HS-5 (cell line): ENCODE measurements at places on chromosomes 16 and 17.
A peak's percentile ranks its signal among the peaks of the same experiment; 100 is the strongest.

DNA sequence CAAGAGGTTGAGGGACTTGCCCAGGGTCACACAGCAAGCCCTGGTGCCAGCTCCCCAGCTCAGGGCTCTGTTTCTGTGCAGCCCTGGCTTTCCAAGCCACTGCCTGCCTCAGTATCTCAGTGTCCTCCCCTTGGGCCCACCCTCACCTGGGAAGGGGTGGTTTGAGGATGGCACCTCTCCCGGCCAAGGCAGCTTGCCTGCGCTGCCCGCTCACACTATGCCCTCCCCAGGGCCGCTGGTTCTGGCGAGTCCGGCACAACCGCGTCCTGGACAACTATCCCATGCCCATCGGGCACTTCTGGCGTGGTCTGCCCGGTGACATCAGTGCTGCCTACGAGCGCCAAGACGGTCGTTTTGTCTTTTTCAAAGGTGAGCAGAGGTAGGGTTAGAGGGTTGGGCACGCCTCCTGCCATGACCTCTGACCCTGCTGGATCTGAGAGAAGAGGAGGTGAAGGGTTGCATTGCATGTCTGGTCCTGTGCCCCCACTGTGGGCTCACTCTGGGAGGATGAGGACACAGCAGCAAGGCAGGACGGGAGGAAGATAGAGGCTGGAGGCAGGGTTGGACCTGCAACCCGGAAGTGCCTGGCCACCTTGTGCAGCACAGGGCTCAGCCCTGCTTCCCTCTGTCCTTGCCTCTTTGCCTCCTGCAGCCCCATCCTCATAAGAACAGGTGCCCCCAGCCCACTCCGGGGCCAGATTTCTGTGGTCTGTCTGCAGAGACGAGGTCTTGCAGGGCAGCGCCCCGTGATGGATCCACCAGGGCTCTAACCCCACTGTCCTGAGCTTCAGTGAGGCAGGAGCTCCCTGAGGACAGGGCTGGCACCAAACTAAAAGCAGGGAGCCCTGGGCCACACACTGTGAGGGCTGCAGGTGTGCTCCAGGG, 16.7 kb downstream of the MMP15 start:
- no peak for DNase-seq

GRCh38 chr17:77472468-77473310, 331.9 kb downstream of the SEC14L1 start:
- no peak for DNase-seq

DNA sequence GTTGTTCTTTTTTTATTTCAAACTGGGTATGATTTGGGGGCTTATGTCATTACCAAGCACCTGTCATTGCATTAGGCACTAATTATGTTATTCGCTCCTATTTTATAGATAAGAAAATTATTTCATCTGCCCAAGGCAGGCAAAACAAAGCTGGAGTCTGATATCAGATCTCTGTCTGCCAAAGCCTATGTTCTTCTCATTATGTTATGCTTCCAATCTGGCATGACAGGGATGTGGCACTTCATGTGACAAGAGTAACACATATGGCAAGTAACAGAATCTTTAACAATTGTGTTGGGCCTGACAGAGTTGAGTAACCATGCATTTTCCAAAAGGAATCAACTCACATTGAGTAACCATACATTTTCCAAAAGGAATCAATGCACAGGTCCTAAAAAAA, 61.2 kb upstream of the TOM1L1 start:
- DNase-seq: no peak

DNA sequence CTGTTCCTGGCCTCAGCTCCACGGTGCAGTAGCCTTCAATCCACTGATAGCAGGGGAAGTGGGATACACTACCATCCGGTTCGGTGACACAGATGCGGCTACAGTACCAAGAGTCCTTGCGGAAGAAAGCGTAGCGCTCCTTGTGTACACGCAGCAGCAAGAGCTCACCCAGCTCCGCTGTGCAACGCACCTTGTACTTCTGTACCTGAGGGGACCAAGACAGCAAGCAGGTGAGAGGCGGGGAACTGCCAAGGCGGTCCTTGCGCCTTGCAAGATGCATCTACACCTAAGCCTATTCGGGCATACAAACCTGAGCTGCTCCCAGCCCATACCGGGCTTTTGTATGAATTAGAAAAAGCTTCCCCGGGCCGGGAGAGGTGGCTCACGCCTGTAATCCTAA, 1.5 kb downstream of the ALOXE3 start:
- DNase-seq: no peak

GRCh38 chr16:1770328-1771187, 785 bp downstream of the NME3 start:
- DNase-seq: no peak

- DNase-seq: no peak
Observed at GRCh38 chr16:67043420-67043819, 14.5 kb downstream of the CBFB start.

GRCh38 chr16:49641250-49641649, 214.7 kb downstream of the ZNF423 start:
- no peak for DNase-seq

GRCh38 chr16:62700426-62701294, 664.4 kb upstream of the CDH8 start:
- no peak for DNase-seq

GRCh38 chr17:17375841-17376240, 72.7 kb downstream of the NT5M start:
- DNase-seq: no peak

- no peak for DNase-seq
Observed at GRCh38 chr16:89709166-89709565, 7.7 kb upstream of the SPATA2L start.

GRCh38 chr17:21164216-21164615, 37.5 kb downstream of the DHRS7B start:
- DNase-seq: no peak

DNA sequence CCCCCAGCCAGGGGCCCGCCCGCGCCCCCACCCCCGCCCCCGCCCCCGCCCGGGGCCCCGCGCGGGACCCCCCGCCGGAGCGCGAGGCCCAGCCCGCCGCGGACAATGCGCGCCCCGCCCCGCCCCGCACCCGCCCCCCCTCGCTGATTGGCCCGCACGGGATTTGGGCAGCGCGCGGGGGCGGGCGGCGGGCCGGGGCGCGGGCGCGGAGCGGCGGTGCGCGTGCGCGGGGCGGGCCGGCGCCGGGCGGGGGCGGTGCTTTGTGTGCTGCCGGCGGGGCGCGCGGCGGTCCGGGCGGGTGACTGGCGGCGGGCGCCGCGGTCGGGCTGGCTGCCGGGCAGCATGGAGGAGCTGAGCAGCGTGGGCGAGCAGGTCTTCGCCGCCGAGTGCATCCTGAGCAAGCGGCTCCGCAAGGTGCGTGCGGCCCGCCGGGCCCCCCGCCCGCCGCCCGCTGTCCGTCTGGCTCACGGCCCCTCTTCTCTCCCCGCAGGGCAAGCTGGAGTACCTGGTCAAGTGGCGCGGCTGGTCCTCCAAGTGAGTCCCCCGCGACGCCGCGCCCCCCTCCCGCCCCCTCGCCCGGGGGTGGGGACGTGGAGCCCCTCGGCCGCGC, at the start of gene CBX2:
Gene CBX2, plus strand, starts transcription at position 255 of the 610 bp plus-strand sequence. Its CDS starts 88 bp downstream, at position 343.
- no peak for DNase-seq

GRCh38 chr17:1362964-1363363, 37.1 kb downstream of the YWHAE start:
- no peak for DNase-seq

- no peak for DNase-seq
Observed at GRCh38 chr17:29176558-29177351, 3.4 kb downstream of the MYO18A start.

DNA sequence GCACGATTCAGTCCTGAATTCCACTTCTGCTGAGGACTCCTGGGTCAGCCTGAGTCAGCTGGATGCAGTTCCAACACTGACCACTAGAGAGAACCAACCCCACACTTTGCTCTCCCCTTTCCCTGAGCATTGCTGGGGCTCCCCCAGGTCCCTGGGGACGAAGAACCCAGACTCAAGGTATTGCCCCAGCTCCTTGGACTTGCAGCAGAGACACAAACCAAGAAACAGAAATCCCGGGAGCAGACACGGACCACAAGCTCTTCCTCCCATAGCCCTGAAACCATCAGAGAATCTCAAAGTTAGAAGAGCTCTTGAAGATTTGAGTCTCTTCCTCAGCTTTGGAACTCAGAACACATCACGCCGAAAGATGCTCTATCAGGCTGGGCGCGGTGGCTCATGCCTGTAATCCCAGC, 678 bp upstream of the GH1 start:
- peak; percentile 46 for DNase-seq

DNA sequence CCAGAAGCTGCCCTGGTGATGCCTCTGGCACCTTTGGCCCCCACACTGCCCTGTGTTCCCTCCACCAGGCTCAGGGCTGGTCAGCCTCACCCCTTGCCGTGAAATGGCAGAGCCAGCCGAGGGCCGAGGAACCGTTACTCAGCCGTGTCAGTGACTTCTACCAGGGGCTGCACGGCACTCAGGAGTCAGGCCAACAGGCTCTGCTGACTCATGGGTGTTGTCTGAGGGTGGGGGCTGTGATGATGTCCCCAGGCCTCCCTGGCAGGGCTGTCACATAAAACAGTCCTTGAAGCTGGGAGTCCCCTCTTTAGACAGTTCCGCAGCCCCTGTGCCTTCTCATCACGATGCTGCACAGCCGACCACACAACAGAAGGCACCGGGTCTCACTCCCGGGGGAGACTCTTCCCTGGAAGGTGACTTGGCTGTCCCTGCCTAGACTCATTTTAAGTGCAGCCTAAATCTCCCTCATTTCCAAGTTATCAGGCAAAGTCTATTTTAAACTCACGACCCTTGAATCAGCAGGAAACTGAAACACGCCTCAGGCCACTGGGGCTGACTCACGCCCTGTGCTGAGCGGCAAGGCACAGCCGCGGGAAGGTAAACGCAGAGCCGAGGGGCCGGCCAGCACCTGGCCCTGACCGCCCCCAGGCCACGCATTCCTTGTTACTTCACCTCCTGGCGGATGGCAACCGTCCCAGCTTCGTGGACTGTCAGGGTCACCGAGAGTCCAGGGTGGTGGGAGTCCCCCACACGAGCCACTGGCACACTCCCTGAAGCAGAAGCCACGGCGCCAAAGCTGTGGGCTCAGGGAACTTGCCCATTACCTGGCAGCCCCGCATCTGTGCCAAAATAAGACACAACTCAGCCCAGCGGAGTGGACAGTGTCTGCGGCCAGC, 102.6 kb downstream of the ZNF778 start:
- no peak for DNase-seq

DNA sequence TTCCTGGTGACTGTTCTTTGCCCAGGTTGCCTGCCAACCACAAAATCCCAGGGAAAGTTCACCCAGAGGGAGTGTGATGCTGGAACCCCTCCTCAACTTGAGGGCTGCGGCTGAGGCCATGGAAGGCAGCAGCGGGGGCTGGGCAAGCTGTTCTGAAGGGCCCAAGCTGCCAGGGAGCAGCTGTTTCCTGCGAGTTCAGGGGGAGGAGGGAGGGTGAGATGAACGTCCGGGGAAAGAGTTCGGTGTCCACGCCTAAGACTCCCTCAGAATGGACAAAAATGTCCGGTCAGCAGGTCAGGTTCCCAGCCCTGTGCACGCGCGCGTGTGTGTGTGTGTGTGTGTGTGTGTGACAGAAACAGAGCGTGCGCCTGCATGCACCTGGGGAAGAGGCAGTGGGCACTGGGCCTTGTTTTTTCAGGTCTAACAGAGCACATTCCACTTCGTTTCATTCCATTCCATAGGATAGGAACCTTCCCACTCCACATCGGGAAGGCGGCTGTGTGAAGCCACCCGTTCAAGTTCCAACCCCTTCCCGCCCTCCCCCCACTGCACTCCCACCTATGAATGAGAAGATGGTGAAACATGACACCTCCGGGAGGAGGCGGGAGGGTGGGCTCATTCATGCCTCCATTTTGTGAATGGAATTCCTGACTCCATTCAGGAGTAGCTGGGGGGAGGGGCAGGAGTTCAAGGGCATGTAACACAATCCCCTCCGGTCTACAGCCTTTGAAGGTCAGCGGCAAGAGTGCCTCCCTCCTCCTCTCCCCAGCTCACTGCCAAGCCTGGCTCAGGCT, 15.7 kb downstream of the ETV4 start:
- no peak for DNase-seq

DNA sequence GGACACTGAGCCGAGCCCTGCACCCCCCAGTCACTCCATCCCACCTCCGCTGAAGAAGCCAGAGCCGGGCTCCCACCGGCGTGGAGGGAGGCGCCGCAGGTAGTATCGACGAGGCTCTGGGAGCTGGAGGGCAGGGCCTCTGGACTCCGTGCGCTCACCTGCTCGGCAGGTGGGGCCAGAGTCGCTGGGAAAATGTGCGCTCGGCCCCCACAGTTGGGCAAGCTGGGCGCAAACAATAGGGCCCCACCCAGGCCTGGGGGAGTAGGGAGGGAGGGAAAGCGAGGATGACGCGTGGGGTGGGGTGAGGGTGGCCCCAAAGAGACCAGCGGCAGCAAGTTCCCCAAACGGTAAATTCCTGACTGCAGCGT, 668 bp downstream of the JUP start:
- DNase-seq: no peak

GRCh38 chr16:3188675-3188924, 596 bp downstream of the OR1F1 start:
- no peak for DNase-seq

GRCh38 chr17:82592767-82593589, 55.3 kb downstream of the WDR45B start:
- no peak for DNase-seq

- DNase-seq: no peak
Observed at GRCh38 chr16:85364323-85365040, 248.6 kb upstream of the GSE1 start.

DNA sequence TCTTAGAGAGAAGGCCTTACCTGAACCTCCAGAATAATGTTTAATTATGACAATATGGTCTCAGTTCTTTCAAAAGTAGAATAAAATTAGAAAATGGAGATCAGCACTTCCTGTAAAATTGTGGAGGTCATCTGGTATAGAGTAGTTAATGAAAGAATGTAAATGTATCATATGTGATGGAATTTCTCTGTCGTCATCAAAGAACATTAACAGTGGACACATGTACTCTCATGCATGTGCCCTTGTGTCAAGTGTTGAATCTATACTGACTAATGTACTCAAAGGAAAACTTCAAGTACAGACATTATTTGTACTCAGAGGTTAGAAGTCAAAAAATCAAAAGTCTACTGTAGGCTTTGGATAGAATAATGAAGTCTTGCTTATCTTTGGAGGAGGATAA, 129.2 kb upstream of the MYOCD start:
- DNase-seq: peak; percentile 65

DNA sequence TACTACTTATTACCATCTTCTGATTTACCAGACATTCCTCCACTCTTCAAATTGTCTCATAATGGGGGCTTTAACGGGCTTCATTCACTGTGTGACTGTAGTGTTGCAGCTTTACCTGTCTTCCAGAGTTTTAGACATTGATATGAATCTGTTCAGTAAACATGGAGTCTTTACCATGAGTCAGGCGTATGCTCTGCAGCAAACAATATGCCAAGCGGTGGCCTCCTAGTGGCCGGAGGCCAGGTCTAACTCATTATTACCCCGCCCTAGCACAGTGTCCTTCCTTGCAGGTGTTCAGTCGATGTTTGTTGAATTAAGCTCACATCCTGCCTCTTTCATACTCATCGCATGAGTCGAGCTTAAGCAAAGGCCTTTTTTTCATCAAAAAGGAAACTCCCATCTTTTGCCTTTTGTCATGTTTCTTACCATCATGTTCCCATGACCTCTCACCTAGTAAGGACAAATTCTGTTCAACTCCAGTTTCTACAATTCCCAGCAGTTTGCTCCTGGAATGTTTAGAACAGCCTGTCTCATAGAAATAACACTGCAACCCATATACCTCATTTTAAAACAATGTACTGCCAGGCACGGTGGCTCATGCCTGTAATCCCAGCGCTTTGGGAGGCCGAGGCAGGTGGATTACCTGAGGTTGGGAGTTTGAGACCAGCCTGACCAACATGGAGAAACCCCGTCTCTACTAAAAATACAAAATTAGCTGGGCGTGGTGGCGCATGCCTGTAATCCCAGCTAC, 39.4 kb downstream of the TUBD1 start:
- peak; percentile 87 for DNase-seq
